ENCODE measurements at places on chromosomes 7 and 10. TPM values are rescaled to one million over a fixed set of nuclear protein-coding genes. Genes with fewer than 3 reads are reported as not detected.

REPIN1 gene
- total RNA-seq: 124 TPM

CAMK1D gene
- 2.1 TPM for total RNA-seq

GRID1 gene
- not detected for total RNA-seq

CRTAC1 gene
- total RNA-seq: not detected

DOCK4 gene
- 25.4 TPM for total RNA-seq

SLIT1 gene
- not detected for total RNA-seq

LRRC4 gene
- total RNA-seq: not detected

DYDC2 gene
- not detected for total RNA-seq

PITX3 gene
- not detected for total RNA-seq

BHLHA15 gene
- 12.0 TPM for total RNA-seq

LLCFC1 gene
- total RNA-seq: not detected

MCM10 gene
- 16.1 TPM for total RNA-seq

- DNase-seq: peak; percentile 40
Measured at GRCh38 chr10:35379226-35380137, 43.2 kb downstream of the CCNY start.

- DNase-seq: peak; percentile 39
Measured at GRCh38 chr10:129030996-129031843, 435.8 kb upstream of the MGMT start.

- no peak for DNase-seq
Measured at GRCh38 chr10:86979296-86979818, 11.1 kb downstream of the ADIRF start.

GRCh38 chr7:26688936-26689506, 175.4 kb downstream of the SKAP2 start:
- no peak for DNase-seq

GRCh38 chr10:91935886-91936285, 12.3 kb downstream of the BTAF1 start:
- DNase-seq: peak; percentile 85

GRCh38 chr7:157973971-157974677, 613.5 kb downstream of the PTPRN2 start:
- no peak for DNase-seq

DNA sequence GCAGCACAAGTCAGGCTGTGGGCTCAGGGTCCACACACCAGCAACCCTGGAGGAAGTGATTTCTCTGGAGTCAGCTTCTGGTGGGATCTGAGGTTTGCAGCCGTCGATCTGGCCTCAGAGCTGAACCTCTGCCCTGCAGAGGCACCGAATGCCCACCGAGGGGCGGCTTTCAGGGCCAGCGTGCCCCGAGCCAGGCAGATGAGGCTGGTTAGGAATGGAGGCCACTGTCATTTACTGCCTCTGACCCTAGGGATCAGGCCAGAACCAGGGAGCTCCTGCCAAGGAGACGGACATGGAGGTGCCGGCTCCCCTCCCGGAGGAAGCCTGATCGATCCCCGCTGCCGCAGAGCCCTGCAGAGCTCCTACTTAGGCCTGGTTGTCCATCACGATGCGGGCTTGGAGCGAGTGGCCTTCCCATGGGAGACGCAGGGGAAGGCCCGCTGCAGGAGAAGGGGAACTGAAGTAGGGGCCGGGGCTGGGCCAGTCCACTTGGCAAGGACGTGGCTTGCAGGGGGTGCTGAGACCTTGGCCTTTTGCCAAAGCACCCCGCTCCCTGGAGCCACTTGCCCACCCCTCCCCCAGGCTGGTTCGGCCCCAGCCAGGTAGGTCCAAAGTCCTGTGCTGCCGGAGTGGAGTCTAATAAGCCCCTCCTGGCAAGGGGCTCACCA, 19.6 kb upstream of the ELFN1 start:
- no peak for DNase-seq

GRCh38 chr10:61302124-61302523, 151.1 kb downstream of the TMEM26 start:
- DNase-seq: no peak

GRCh38 chr7:148747274-148747673, 48.6 kb downstream of the CUL1 start:
- no peak for DNase-seq

- no peak for DNase-seq
Measured at GRCh38 chr7:30785786-30786185, 14.6 kb downstream of the MINDY4 start.

DNA sequence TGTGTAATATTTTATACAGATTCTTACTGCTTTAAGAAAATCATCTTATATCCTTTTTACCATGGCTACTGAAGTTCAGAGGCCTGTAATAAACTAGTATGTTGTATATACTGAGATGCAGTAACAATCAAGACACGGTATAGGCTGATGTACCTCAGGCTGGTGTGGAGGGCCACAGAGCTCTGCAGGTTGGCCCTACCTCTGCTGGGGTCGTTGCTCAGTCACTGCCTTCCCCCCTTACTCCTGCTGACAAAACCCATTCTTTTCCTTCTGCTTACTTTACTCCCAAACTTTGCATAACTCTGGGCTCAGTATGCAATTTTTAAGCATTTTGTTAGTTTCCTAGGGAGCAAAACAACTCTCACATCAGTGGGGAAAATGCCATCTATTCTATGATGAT, 200.1 kb upstream of the FOXP2 start:
- DNase-seq: no peak

GRCh38 chr10:122861711-122862161, 16.1 kb upstream of the CUZD1 start:
- DNase-seq: peak; percentile 62

DNA sequence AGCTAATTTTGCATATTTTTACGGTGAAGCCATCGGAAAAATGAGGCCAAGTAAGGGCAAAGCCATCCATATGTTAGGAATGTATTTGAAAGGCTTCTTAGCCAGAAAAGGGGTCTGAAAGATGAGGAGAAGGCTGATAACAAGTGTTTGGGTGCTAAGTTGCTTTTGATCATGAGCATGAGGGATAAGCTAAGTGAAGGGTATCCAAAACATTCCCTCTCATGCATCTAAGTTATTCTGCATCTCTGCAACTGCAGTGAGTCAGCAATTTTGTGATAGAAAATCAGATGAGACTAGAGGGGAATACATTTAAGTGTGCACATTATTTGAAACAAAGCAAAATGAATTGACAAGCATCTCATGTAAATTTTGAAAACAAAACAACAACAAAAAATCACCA, 282.8 kb downstream of the GPR158 start:
- DNase-seq: no peak

DNA sequence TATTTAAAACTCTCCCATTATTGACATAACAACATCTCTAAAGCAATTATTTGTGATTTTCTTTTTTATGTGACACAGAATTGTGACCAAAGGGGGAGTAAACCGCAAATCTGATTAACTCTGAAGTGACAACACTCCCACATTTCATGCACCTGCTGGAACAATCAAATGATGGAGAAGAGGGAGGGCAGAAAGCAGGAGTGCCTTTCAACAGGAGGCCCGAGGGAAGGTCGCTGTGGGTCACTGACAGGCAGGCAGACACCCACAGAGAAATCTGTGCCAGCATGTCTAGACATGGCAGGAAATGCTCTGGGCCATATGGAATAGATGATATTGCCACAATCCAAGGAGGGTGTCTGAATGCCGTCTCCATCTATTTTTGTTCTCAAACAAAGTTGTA, 247.3 kb downstream of the DOCK4 start:
- no peak for DNase-seq

- no peak for DNase-seq
Measured at GRCh38 chr10:100890141-100890672, 22.6 kb upstream of the SLF2 start.

- peak; percentile 48 for DNase-seq
Measured at GRCh38 chr10:110803830-110804338, 67.8 kb upstream of the PDCD4 start.

DNA sequence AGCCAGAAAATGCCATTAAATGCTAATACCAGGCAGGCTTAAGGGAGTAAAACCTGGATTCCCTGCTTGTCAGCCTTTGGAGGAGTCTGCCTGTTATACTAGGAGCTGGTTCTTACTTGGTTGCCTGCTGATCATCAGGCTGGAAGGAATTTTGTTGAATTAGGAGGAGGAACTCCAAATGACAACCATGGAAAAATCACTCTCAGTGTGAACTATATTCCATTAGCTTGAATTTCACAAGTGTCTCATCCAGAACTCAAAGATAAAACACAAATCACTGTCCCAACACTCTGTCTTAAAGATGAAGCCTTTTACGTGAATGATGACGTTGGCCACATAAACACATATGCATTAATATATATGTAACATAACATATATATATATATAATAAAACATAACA, 238.9 kb upstream of the PLXDC2 start:
- no peak for DNase-seq

DNA sequence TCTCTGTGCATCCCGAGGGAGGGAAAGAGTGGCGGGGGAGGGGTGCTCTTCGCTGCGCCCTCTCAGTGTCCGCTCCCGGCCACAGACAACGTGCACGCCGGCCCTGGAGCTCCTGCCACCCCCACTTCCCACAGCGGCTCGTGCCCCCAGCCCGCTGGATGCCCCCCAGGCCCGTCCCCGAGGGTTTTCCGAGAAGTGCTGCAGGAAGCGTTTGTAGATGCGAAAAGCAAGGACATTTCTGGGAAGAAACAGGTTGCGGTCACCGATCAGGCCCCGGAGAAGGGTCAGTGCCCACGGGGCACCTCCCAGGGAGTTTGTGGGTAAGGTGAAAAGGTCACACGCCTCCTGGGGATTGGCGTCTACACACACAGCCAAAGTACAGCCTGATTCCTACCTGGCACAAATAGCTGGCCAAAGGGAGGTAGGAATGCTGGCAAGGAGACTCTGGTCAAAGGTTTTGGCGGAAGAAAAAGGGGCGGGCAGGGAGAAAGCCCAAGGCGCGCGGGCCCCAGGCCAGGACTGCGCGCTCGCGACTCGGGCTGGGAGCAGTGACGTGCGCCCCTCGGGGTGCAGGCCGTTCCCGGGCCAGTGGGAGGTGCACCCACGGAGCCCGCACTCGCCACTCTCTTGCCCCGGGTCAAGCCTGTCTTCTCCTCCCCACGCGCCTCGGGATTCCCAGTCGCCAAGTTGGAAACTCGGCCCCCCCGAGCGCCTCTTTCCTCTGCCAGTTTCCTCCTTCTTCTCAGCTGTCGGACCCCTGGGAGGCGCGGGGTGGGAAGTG, 1.5 kb upstream of the NRP1 start:
- peak; percentile 100 for DNase-seq

GRCh38 chr10:31838065-31838464, 90.6 kb downstream of the ARHGAP12 start:
- no peak for DNase-seq

- DNase-seq: peak; percentile 76
Measured at GRCh38 chr7:48180981-48181380, 9.7 kb downstream of the ABCA13 start.

DNA sequence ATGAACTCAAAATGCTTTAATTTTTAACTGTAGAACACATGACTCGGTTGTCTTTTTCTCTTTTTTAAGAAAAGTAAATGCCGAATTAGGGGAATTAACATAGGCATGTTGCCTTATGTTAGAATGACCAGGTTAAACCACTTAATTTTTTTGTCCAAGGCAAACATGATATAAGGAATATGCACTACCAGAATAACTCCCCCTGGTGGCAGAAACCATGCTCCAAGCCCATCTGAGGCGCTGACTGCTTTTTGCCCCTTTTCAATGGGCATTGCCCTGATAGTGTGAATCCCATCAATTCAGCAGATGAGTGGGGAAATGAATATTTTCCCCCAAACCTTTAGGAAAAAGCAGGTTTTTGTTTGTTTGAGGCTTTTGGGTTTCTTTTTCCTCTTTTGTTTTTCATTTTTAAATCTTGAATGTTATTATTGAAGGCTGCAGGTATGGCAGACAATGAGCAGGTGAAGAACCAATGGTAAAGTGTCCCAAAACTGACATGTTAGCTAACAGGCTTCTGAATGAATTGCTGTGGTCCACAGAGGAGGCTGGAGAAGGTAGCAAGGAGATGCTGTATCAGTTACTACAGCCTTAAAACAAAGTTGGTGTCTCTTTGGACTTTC, 284.3 kb downstream of the SORCS3 start:
- peak; percentile 49 for DNase-seq

- no peak for DNase-seq
Measured at GRCh38 chr7:117349570-117349969, 26.7 kb upstream of the WNT2 start.

DNA sequence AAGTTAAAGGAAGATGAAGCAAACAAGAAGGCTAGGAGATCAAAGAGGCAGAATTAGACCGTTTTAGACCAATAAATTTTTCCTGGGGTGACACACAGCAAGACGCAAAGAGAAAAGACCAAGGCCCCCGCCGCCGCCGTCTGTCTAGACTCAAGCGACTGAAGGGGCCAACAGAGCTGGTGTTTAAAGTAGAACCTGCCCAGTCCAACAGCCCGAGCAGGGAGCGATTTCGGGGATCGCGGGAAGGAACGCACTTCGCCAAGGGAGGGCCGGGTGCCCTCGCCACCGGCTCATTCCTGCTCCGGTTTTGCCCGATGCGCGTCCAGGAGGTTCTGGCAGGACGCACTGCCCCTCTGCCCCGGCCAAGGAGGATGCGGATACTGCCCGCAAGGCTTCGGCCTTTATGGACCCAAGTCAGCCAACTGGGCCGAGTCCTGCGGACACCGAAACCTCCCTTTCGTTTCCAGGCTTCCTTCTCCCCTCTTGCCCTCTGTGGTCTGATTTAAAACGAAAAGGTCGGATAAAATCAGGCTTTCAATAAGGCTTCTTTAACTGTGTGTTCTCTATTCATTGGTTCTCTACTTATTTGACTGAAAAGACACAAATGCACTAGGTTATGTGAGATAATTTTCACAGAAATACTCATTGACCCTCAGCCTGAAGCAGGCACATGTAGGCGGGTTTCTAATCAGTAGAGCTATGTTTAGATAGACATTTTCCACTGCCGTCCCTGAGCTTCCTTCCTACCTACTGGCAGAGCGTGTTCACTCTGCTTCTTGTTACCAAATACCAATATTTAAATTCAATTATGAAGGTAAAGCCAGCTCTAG, 2.2 kb upstream of the HOXA7 start:
- no peak for DNase-seq

GRCh38 chr7:28539289-28539981, 127.1 kb downstream of the CREB5 start:
- no peak for DNase-seq

DNA sequence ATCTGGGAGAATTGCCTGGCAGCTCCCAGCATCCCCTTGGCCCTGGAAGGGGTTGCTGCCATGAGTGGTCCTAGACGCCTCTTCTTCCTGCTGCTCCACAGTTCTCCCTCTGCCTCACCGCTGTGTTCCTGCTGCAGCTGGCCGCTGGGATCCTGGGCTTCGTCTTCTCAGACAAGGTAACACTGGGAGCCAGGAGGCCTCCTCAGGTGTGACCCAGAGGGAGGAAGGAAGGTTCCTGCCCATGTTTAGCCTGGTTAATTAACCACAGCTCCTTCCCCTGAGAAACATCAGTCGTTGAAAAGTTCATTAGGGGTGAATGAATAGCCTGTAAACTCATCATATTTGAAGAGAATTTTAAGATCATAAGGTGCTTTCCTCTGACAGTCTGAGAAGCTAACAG, 18.2 kb downstream of the TSPAN33 start:
- no peak for DNase-seq

DNA sequence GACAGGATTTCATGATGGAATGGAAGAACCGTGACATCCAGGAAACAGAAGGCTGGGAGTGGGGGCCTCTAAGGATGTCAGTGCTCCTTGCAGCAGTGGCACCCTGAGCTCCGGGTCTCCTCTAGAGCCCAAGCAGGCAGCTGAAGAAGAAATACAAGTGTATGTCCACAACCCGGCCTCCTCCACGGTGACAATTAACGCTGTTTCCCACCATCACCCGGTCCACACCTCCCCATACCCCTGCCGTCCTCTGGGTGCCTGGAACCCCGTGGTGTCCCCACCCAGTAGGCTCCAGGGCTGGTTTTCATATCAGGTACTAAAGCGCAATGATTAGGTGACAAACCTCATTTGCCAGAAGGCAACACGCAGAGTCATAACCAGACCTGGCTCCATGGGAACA, 30.3 kb downstream of the GRID1 start:
- DNase-seq: no peak

Data from PC-3 (cell line).